Stimulated activated CD4-positive, alpha-beta T cell treated with anti-CD3 and anti-CD28 coated beads, Interleukin-15, amount 100 ng/mL, for 1 hour (primary cell): ENCODE measurements at places on chromosomes 1 and 21.

GRCh38 chr1:42179275-42179674 lies 14.7 kb upstream of the GUCA2A start:
- no peak for DNase-seq

DNA sequence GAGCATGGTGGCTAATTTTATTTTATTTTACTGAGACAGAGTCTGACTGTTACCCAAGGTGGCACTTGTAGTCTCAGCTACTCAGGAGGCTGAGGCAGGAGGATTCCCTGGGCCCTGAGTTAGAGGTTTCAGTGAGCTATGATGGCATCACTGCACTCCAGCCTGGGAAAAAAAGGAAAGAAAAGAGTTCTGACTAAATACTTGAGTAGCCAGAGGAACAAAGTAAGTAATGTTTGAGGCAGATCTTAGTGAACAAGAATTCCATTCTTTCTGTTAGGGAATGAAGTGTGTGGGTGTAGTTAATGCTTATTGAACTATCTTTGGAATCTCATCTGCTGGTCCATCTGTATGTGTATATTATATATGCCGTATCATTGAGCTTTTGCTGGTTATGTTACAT lies 13.1 kb upstream of the EVI5 start:
- DNase-seq = no peak

GRCh38 chr21:36945496-36946138 lies 20.9 kb downstream of the HLCS start:
- no peak for DNase-seq

DNA sequence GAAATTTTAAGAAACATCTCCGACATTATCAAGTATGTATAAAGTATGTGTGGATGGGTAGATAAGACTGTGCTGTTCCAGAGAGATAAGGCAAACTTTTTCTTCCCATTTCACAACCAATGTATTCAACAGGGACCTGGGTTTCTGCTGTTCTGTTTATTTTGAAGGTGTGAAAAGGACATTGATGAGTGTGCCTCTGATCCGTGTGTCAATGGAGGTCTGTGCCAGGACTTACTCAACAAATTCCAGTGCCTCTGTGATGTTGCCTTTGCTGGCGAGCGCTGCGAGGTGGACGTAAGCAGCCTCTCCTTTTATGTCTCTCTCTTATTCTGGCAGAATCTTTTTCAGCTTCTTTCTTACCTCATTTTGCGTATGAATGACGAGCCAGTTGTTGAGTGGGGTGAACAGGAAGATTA lies 174.0 kb downstream of the CRB1 start:
- no peak for DNase-seq

DNA sequence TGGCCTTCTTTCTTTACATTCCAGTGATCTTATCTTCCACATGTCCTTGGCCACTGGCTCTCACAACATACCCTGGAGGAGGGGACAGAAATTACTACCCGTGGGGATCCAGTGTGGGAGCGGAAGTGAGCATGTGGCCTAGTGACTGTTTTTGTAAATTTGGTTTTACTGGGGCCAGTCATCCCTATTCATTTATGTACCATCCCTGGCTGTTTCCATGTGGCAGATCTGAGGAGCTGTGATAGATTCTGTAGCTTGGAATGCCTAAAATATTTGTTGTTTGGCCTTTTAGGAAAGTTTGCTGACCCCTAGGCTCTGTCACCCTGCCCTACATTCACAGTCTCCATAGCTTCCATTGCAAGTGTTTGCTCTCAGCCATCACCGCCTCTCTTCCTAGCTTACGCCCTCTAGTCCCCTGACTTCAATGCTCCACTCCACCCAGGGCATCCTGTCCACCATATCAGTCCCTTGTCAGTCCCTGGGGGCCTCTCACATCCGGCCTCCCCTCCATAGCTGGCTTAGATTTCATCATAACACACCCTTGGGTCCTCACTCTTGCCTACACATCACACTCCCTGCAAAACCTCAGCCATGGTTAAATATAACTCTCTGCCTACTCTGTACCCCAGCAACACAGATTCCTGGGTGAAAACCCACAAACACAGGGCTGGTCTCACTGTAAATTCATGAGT lies 25.8 kb downstream of the DHCR24 start:
- DNase-seq = no peak

DNA sequence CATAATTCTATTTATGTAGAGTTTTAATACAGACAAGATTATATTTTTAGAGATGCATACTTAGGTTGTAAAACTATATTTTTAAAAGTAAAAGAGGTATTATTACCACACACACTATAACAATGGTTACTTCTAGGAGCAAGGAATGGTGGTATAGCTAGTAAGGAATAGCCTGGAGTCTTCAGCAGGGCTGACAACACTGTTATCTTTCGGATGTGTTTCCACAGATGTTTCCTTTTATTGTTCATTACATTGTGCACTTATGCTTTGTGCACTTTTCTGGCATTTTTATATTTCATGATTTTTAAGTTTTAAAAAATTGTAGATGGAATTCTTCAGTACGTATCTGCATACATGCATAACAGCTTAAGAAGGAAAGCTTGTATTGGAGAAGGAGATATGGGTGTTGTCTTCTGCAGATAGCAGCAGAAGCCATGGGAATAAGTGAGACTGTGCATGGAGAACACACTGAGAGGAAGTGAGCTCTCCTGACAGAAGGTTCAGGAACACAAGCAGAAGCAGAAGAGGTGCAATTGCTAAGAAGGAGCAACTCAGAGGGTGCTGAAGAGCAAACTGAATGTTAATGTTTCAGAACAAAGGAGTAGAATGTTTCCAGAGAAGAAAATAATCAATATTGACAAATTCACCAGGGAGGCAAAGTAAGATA lies 91.8 kb downstream of the UCHL5 start:
- DNase-seq = no peak

- DNase-seq = no peak
Observed at GRCh38 chr1:229984310-229984991, 82.6 kb upstream of the GALNT2 start.

DNA sequence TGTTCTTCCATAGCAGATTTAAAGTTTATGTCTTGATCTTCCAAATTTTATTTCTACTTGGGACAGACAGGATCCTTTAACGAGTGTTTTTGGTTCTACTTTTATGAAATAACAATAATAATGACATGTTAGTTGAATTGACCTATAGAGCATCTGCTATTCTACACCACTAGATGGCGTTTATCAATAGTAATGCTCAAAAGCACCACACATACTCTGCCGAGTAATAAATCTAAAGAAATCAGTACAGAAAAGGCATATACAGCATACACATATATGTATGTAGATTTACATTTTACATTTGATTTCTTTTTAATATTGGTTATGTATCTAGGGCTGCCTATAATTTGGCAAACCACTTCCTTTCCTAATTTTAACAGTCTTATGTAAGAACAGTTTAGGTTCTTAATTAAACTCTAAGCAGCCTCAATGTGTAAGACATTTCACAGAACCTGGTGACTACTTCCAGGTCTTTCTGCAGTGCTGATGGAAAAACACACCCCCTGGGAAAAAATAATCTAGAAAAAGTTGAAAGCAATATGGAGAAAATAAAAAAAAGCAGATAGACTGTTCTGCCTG lies 5.9 kb upstream of the SIPA1L2 start:
- no peak for DNase-seq

DNA sequence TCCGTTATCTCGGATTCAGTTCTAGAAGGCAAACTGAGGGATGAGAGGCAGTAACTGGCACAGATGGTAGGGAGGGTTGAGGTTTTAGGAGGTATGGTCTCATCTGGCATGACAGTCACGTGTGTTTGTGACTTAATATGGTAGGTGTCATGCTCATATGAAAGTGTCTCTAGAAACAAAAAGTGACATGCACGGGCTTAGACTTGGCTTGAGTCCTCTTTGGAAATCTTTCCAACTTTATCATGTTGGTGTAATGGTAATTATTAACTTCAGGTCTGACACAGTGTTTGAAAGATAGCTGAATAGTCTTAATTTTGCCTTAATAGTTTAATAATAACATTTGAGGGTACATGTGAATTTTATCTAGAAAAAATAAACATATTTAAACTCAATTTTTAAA lies 218.1 kb downstream of the FMN2 start:
- DNase-seq = no peak

GRCh38 chr1:203656796-203657747 lies 30.4 kb downstream of the ATP2B4 start:
- DNase-seq = no peak

- peak; percentile 77 for DNase-seq
Observed at GRCh38 chr21:44801468-44802395, at the start of gene UBE2G2. Gene UBE2G2 (minus strand): TSS chr21:44801820. CDS start chr21:44801748, 72 bp downstream.

DNA sequence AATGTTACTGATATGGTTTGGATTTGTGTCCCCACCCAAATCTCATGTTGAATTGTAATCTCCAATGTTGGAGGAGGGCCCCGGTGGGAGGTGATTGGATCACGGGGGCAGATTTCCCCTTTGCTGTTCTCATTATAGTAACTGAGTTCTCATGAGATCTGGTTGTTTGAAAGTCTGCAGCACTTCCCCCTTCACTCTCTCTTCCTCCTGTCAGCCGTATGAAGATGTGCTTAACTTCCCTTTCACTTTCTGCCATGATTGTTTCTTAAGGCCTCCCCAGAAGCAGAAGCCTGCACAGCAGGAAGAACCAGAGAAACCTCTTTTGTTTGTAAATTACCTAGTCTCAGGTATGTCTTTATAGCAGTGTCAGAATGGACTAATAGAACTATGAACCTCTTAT lies 28.4 kb downstream of the TRIM33 start:
- no peak for DNase-seq

GRCh38 chr1:99441299-99442095 lies 177.2 kb downstream of the PLPPR4 start:
- DNase-seq = no peak

DNA sequence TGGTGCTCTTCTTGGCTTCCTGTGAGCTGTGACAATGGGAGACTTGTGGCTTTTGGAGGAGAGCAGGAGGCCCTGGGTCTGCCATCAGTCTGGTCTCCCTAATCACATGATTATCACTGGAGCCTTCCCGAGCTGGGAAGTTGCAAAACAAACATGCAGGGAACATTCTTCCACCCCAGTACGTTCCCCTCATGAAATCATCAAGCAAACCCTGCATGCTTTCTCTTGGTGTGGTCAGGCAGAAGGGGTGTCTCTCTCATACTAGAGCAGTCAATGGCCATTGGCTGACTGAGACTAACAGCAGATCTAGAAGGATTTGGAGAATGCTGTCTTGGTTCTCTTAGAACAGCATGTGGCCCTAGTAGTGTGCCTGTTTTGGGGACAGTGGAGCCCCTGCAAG lies 111.2 kb downstream of the LIPI start:
- no peak for DNase-seq
